SK-N-SH treated with all-trans-retinoic acid at 6 μM for 48 hours (cell line): ENCODE measurements at places on chromosomes 2 and 18.

GRCh38 chr2:71812736-71813135, 334.9 kb downstream of the CYP26B1 start:
- no peak for ATAC-seq

DNA sequence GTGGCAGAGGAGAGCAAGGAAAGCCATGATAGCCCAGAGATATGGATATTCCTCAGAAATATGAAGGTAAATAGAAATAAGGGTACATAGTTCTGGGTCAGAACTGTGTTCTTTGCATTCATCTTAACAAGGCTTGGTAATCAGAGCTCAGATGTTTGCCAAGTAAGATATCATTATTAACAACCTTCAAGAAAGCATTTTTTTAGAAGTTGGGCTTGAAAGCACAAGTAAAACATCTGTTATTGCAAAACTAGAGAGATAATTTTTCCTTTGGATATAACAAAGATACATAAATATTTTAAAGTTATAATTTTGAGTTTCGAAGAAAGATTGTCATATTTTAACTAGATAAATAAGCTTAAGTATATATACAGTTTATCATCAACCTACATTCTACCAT, 171.4 kb downstream of the ZNF804A start:
- no peak for ATAC-seq

- ATAC-seq: no peak
These were observed 46.6 kb upstream of the CTLA4 start for GRCh38 chr2:203820969-203821368.

DNA sequence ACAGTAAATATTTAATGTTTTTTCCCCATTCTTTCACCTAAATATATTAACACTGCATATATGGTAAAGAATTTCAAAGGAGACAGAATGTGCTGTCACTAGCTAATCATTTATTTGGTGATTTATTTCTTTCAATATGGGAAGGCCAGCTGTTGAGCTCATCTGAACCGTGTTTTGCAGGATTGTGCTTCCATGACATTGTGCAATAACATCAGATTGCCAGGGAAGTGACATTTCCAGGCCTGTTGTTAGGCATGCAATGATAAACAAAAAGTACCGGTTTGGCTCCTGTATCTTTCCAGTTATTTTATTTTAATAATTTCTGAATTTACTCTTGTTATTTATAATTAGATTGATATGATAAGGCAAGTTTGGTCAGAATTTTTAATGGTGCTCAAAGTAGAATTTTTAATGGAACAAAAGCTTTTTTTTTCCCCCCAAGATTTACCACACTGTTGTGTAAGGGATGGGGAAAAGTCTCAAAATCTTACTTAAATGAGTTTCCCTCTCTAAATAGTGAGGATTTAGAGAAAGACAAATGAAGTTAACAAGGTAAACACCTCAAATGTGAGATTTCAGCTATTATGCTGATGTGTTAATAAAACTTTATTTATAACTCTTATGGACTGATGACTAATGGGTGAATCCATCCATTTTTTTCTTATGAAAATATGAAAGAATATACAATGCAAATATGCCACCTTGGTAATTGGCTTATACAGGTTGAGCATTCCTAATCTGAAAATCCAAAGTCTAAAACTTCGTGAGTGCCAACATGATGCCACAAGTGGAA, 52.7 kb downstream of the MALT1 start:
- ATAC-seq: no peak

GRCh38 chr2:111705711-111706336, 178.2 kb downstream of the ANAPC1 start:
- ATAC-seq: peak; percentile 43

DNA sequence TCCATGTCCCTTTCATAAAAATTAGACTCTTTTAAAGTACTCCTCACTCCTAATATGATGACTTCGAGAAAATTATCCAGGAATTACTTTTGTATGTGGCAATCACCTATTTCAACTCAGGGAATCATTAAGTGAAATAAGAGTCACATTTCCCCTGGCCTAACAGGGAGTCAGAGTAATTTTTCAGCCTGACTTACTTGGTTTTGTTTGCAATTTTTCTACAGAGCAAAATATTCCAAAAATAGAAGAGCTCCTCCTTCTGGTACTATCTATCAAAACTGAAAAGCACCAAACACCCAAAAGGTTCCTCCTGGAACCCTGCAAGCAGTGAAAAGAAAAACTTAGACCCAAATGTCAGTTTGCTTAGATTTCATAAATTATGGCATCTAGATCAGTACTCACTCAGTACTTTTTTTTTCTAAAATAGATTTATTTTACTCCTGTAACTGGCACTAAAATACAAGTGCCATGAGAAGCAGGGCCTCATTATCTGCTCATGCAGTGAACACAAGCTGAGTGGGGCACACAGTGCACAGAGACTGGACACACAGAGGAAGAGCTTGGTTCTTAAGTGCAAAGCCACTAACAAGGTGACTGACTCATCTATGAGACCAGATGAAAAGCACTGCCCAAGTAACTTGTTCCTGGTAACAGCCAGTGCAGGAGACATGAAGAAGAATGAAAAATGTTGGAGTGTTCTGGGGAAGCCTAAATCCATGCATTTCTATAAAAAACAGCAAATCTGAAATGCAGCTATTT, 28.7 kb downstream of the ACAA2 start:
- peak; percentile 40 for ATAC-seq

DNA sequence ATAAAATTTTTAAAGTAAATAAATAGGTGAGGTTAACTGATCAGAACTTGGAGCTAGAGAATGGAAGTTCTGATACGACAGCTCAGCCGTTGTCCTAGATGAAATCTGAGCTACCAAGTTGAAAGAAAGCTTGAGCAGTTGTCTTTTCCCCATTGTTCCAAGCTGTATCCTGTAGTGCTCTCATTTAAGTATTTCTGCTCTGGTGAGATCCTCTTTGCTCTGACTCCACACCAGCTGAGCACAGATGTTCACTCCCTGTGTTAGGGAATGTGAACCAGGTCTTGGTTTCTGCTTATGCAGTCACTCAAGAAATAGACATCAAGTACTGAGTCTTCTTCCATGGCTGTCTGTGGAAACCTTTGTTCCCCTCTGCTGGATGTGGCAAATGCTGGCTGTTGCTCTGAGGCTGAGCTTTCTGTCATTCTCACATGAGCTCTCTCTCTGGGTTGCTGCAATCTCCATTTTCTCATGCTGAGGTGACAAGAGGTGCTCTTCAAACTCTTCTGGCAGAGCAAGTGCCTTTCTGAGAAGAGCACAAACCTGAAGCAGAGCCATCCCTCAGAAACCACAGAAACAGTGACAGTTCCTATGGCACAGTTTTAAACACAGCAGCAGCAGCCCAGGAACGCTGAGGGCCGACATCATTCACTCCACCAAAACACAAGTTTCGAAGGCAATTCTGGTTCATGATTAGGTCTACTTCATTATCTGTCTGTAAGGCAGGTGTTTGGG, 194.1 kb downstream of the SP3 start:
- ATAC-seq: no peak

- ATAC-seq: peak; percentile 21; the same call in 2 of the 3 replicates
These were observed 46.9 kb downstream of the CABYR start for GRCh38 chr18:24185805-24186204.
